NT2/D1 (cell line): ENCODE measurements at places on chromosomes 16 and 17.

GRCh38 chr17:67262435-67263117 is 17.6 kb upstream of the HELZ start:
- no peak for DNase-seq

DNA sequence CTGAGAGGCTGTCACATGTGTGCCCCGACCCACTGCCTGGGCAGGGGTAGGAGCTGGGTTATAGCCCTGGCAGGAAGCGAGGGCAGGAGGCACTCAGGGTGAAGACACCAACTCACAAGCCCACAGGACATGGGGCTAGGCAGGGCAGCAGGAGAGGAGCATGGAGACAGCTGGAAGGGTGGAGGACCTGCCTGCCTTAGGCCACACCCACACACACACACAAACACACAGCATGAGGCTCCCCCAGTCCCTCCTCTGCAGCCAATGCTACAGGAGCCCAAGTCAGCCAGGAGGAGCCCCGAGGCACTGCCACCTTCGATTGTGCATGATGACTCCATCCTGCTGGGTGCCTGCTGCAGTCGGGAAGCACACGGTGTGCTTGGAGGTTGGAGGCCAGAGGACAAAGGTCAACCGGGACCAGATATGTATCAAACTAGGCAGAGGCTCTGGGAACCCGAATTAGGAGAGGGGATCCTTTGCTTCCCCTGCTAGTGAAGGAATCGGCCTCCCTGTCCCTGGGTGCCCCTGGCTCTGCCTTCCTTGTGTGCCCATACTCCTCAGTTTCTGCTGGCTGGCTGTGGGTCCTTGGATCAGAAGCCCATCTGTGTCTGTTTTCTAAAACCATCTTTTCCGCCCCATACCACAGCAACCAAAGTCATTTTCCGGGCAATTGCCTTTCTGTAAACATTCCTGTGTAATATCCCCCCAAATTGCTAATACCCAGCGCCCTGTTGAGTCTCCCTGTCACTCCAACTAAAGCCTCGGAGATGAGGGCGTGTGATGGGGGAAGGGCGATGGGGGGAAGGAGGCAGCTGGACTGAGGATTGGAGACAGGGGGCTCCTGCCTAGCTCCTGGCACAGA is 20.5 kb downstream of the SRCIN1 start:
- DNase-seq, result no peak

GRCh38 chr17:20262226-20263114 is 204.9 kb downstream of the LGALS9B start:
- DNase-seq, result no peak

- DNase-seq, result no peak
Measured at GRCh38 chr16:8740775-8741355, 56.6 kb downstream of the TMEM186 start.

- no peak for DNase-seq
Measured at GRCh38 chr16:76622876-76623275, 345.7 kb downstream of the CNTNAP4 start.
